ENCODE measurements at places on chromosomes 3 and 15. TPM values are rescaled to one million over a fixed set of nuclear protein-coding genes. Genes with fewer than 3 reads are reported as not detected.

CHMP2B gene
- 29.2 TPM for total RNA-seq

TRIM69 gene
- 65.0 TPM for total RNA-seq

TMIE gene
- total RNA-seq = not detected

CORO2B gene
- 8.5 TPM for total RNA-seq

RSRC1 gene
- total RNA-seq = 26.6 TPM

AMIGO3 gene
- total RNA-seq = 3.0 TPM

DAZL gene
- not detected for total RNA-seq

- no peak for DNase-seq
Observed at GRCh38 chr3:189606774-189607173, 24.4 kb upstream of the TP63 start.

GRCh38 chr3:65854606-65855304 lies 184.0 kb downstream of the MAGI1 start:
- no peak for DNase-seq

GRCh38 chr3:195867631-195868335 lies 40.6 kb downstream of the TNK2 start:
- no peak for DNase-seq

DNA sequence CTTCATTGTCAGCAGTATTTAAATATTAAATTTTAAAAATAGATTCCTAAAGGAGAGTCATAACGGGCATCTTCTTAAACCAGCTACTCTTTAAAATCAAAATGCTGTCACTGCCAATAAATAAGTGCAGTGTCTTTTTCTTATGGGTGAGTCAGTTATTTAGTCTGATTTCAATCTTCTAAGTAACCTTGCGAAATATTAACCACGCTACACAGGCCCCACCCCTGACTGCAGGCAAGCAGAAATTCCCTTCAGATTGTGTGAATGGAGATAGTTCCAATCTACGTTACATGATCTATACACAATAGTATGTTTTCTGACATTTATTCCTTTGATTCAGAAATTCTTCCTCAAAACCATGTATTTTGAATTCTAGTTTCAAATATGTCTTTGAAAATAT lies 141.5 kb downstream of the GADL1 start:
- DNase-seq = no peak

- DNase-seq = peak; percentile 22
Observed at GRCh38 chr15:55742927-55743728, at the start of gene PRTG. TSS of gene PRTG (minus strand) at chr15:55743152. CDS start at chr15:55742931, 221 bp downstream.

DNA sequence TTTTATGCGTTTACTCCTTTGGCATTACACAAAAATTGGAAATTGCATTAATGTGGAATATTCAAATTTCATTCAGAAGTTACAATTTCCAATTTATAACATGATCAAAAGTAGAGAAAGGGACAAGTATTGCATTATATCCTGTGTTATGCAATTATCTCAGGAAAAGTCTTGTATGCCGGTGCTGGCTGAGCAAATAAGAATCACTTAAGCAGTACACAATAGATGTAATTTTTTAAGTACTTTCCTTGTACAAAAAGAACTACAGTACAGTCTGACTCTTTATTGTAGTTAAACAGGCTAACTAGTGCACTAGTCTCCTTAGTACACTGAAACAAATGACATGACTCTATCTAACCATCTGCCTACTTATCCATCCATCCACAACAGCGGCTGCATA lies 493.2 kb upstream of the KCNMB2 start:
- DNase-seq = no peak

DNA sequence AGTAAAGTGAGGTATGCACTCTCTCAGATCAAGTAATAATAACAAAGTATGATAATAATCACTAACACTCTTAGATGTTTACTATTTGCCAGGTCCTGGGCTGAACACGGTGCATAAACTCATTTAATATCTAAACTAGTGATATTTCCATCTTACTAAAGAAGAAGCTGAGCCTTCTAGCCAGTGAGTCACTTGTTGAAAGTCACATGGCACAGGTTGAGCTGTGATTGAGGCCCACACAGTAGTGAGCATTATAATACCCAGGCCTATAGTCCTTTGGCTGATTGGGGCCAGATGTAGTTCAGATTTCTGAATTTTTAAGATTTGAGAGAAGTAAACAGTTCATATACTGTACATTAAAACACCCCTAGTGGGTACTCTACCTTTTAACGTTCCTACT lies 93.2 kb upstream of the CCDC80 start:
- no peak for DNase-seq

DNA sequence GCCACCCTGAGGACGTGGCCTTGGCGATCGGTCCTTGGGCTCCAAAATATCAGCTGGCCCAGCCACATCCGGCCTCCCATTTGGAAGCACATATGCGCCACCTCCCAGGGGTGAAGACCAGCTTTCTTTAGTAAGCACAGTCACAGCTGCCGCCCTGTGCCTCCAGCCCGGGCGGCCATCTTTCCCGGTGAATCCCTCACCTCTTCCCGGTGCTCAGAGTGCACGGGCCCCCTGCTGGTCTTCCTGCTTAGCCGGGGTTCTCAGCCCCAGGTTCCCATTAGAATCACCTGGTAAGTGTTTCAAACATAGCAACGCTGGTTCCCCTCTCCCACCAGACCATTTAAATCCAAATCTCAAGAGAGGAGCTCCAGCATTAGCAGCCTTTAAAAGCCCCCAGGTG lies 232.2 kb downstream of the VPS13C start:
- no peak for DNase-seq

DNA sequence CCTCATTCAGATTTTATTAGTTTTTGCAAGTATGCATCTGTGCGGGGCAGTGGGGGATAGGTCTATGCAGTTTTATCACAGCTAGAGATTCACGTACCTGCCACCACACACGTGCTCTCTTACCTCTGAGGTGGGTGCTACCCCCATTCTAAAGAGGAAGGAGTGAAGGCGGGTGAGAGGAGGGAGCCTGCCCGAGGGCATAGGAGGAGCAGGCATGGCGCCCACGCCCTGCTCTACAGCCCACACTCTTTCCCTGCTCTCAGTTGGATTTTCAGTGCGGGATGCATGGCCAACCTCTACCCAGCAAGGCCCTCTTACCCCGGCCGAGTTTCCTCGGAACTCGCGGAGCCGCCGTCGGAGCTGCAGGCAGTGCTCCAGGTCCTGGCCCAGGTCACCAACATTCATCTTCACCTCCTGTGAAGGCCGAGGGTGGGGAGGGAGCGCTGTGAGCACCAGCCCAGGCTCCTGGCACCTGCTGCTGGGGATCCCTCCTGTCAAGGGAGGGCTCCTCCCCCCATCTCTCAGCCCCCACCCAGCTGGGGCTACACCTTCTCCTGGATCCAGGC lies 26.9 kb downstream of the PLA2G4B start:
- no peak for DNase-seq

DNA sequence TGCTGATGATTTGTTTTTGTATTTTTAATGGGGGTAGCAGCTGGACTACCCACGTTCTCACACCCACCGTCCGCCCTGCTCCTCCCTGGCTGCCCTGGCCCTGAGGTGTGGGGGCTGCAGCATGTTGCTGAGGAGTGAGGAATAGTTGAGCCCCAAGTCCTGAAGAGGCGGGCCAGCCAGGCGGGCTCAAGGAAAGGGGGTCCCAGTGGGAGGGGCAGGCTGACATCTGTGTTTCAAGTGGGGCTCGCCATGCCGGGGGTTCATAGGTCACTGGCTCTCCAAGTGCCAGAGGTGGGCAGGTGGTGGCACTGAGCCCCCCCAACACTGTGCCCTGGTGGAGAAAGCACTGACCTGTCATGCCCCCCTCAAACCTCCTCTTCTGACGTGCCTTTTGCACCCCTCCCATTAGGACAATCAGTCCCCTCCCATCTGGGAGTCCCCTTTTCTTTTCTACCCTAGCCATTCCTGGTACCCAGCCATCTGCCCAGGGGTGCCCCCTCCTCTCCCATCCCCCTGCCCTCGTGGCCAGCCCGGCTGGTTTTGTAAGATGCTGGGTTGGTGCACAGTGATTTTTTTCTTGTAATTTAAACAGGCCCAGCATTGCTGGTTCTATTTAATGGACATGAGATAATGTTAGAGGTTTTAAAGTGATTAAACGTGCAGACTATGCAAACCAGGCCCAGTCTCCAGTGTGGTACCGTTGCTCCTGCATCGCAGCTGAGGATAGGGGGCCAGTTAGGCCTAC lies 1.4 kb upstream of the FES start:
- no peak for DNase-seq

Measured in thoracic aorta (tissue), 2 donors.